ENCODE measurements at places on chromosomes 6 and 20.

DNA sequence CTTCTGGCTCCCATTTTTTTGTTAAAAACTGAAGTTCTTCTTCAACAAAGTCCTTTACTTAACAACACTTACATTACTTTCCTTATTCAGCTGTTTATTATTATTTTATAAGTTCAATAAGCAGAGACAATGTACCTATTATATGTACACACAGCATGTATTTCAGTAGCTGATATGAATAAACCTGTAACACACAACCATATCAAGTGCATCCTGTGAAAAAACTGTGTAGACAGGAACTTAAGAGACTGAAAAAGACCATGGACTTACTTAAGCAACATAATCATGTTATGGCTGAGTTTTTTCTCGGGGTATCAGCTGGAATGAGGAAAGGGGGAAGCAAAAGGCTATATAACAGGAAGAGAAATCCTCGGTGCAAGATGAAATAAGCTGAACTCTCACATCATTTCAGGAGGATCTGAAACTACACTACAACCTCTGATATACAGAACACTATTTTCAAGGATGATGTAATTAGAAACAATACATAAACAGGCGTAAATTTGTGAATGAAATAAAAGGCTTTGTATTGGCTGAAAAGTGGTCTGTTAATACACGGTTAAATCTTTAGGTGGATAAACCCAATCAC lies 70.9 kb downstream of the REV3L start:
- DNase-seq = no peak

DNA sequence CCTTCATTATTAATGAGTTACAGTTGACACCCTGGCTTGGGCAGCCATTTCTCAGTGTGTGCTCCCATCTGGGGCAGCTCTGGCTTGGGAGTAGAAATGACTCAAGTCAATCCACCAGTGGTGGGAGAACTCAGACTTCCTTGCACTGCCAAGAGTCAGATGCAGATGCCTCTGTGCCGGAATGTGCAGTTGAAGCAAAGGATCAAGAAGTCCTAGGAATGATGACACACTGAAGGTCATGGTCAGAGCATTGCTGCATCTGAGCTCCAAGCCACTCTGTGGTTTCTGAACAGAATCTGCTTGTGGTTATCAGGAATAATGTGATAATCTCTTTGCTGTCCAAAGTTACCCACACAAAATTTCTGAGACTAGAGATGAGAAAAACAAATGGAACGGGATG lies 19.5 kb upstream of the PAX1 start:
- no peak for DNase-seq

DNA sequence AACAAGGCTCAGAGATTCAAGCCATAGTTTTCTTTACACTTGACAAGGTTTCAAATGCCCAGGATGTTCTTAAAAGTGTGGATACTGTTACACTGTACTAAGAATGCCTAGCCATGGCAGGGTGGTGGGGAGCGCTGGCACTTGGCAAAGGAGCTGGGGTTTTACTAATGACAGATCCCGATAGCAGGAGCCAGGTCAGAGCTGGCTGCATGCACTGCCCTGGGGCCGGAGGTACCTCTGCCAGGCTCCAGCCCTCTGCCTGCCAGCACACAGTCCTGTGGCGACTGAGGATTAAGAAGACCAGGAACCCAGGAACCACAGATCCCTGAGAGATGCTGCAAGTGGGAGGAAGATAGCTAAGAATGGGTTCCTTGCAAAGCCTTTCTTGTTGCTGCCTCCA lies 260.3 kb downstream of the ALDH8A1 start:
- no peak for DNase-seq

- DNase-seq = no peak
These were observed 4.0 kb upstream of the GABRR1 start for GRCh38 chr6:89221129-89221528.

DNA sequence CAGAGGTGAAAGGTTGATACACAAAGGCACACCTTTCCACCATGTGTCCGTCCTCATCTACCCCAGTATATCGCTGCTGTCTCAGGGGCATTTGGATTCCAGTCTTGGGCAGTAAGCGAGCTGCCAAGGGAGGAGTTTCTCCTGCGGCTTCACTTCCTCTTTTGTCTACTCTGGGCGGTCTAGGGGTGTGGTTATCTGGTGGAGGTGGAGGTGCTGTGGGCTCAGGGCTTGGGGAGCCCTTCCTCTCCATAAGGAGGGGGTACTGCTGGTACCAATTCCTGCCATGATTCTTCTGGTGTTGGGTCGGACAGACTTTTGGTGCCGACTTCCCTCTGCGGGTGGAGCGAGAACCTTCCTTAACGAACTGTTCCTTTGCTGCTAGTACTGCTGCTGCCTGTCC lies 31.9 kb upstream of the FABP7 start:
- no peak for DNase-seq

- DNase-seq = no peak
These were observed 8.1 kb upstream of the PFDN4 start for GRCh38 chr20:54199721-54200176.

DNA sequence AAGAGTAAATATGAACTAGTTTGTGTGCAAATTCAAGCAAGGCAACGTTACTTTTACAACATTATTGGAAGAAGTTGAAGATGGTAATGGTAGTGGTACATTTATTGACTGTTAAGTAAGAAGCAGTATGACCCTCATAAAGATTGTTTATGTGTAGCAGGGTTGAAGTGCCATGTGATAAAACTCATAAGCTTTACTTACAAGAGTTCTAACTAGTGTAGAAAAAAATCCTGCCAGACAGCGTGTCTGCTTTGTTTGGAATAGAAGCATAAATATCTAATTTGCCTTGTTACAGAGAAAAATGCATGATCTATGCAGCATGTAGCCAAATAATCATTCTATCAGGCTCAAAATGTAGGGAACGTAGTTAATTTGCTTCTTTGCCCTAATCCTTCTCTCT lies 450.8 kb upstream of the SOX4 start:
- no peak for DNase-seq

- no peak for DNase-seq
These were observed 154.6 kb upstream of the SOX4 start for GRCh38 chr6:21438986-21439352.

DNA sequence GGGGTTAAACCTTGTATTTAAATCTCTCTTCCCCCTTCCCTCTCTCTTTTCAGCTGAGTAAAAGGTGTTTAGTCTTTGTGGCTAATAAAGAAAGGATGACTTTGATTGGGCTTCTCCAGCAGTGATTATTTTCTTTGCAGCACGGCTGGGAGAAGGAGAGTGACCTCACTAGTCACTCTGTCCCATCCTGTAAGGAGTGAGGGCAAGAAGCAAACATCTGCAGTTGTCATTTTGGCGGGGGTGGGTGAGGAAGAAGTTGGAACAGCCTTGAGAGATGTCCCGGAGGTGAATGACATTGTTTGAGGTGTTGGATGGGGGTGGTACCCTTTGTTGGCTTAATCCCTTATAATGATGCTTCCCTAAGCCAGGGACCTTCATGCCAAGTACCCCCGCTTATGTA lies 223.6 kb downstream of the EYA2 start:
- no peak for DNase-seq

DNA sequence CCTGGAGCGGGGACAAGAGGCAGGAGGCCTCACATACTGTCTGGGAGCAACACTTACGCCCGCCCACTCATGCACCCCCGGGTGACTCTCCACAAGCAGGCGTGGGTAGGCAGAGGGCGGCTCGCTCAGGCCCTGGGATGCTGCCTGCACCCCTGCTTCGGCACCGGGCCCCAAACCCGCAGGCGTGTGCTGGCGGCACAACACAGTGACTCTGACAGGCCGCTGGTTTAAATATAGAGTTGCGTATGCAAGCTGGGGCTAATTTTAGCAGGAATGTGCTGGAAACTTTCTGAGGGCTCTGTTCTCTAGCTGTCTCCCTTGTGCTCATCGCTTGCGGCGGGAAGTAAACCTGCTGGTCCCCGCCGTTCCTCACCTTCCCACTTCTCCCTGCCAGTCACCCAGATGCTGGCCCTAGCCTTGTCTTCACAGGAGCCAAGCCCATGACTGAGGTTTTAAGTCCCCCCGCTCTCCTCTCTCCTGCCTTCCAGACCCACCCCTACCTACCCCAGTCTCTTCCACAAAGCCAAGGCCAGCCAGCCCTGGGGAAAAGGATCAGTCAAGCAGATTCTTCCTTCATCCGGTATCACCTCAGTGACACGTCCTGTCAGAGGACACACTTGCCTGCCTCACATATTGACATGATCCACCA lies 94.5 kb upstream of the FOXP4 start:
- no peak for DNase-seq

DNA sequence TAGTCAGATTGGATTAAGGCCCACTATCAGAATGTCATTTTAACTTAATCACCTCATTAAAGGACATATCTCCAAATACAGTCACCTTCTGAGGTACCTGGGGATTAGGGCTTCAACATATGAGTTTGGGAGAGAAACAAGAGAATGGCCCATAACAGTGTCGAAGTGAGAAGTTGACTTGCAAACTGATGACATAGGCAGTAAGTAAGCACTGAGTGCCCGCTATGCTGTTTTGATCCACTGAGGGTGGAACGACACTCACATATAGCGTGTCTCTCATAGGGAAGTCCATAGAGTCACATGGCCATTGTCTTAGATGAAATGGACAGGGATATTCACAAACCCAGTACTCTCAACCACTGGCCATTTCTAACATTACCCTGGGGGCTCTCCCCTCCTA lies 264.2 kb downstream of the SAMD5 start:
- DNase-seq = no peak

DNA sequence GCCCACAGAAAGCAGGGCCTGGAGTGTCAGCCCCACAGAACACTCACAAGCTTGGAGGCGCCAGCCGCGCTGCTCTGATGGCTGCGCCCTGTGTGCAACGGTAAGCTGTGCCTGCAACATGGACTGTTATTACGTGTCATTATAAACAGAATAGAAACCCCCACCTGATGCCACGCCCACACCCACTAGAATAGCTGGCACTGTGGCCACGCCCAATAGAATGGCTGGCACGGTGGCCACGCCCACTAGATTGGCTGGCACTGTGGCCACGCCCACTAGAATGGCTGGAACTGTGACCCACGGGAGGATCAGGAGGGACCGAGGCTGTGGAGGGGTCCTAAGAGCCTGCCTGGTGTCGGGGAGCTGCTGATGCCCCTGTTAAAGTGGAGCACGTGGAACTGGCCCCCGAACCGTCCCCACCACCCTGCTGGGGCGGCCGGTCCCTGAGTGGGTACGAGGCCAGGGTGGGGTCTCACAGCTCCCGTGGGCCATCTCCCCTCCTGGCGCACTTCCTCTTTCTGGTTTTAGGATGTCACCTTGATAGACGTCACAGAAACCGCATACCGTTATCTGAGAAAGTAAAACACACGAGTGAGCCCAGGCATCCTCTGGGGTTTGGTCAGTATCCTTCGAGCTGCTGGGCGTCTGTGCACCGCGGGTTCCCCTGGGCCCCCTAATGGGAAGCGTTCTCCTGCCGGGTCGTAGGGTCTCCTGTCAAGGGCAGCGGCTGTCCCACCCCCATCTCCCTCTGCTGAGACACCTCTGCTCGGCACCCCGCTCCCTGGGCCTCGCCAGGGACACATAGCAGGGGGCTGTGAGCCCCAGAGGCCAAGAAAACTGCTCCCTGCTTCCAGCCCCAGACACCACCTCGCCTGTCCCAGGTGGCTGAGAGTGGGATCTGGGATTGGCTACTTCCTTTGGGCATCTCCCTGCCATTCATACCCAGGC lies 25.4 kb downstream of the SLC17A9 start:
- no peak for DNase-seq

DNA sequence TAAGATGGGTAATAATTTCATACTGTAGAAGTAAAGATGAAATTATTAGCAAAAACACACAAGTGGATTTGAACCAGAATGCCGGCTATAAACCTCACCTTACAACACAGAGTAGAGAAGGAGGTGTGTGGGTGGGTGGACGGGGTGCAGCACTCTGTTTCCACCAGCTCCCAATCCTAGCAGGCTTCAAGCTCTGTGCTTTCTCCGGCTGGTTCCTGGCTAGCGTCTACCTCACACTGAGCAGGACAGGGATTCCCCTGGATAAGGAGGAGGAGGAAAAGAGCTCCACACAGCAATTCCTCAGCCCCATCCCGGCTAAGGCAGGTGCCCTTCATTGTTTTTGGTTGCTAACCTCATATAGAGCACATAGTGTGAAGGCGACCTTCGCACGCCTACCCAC lies 453.3 kb downstream of the C6orf118 start:
- no peak for DNase-seq

GRCh38 chr6:144059139-144059538 lies 36.2 kb downstream of the SF3B5 start:
- no peak for DNase-seq

DNA sequence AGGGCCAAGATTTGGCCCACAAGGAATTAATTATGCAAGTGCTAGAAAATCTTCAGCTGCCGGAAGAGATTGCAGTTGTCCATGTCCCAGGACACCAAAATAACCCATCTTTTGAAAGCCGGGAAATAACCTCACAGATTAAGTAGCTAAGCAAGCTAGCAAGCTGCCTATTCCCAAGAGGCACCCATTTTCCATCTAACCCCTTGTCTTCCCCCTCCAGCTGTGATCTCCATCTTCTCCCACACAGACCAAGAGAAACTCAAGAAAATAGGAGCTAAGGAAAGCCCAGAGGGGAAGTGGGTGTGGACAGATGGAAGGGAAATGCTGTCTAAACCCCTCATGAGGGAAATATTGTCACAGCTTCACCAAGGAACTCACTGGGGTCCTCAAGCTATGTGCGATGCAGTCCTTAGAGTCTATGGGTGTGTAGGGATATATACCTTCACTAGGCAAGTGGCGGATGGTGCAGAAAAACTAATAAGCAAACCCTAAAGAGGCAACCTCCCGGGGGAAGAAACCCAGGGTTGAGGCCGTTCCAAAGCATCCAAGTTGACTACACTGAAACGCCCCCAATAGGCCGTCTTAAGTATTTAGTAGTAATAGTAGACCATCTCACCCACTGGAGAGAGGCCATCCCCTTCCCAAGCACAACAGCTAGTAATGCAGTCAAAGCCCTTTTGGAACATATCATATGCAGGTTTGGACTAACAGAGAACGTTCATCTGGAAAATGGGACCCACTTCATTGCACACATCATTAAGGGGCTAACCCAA lies 64.3 kb upstream of the PRSS16 start:
- no peak for DNase-seq

DNA sequence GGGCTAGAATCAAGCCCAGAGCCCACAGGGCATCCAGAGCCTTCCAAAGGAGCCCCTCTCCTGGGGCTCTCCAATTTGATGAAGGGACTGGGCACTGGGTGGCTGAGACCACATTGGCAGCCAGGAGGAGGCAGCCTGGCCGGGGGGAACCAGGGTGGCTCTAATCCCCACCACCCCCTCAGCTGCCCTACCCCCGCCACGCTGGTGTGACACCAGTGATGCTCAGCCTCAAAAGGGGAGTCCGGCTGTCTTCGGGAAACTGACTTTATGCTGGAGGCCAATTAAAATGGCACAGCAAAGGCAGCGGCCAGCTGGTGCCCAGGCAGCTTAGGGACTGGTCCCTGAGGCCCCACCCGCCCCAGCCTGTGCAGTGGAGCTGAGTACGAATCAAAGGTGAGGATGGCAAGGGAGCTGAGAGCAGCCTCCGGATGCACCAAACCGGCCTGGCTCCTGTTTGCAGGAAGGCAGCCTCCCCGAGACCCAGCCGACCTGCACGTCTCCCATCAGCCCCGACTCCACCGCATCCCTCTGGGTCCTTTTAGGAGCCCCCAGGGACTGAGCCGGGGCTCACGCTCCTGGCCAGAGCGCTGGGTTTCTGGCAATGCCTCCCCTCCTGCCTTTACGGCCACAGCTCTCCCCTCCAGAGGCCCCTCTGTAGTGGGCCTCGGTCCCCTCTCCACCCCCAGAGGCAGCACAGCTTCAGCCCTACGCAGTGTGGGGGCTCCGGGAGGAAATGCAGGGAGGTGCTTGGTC lies 28.5 kb downstream of the CHRNA4 start:
- no peak for DNase-seq

- DNase-seq = no peak
These were observed 224.4 kb upstream of the EXOC2 start for GRCh38 chr6:917296-917695.
